ENCODE measurements at places on chromosomes 2 and 18.

DNA sequence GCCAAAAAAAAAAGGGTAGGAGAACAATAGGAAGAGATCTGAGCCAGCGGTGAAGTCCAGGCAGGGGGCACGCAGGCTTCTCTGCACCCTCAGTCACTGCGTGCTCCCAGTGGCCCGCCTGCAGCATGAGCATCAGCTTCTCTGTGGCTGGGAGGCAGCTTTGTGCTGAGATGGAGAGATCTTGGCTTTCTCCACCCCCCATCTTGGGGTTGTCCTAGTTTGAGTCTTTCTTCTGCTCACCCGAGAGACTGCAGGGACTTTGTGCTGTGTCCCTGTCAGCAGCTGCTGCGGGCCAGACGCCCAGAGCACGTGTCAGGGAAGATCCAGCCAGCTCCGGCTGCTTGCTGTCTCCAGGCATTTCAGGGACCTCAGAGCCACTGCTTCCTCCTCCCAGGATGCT, 20.3 kb downstream of the TRAPPC12 start:
- no peak for DNase-seq

- DNase-seq, result no peak
Observed at GRCh38 chr2:235981631-235982030, 186.6 kb downstream of the GBX2 start.

- no peak for DNase-seq
Observed at GRCh38 chr2:45750001-45750400, 98.5 kb downstream of the PRKCE start.

GRCh38 chr18:37261246-37261840, 304.3 kb downstream of the CELF4 start:
- no peak for DNase-seq

GRCh38 chr18:29496152-29496680, 1319.3 kb upstream of the CDH2 start:
- DNase-seq, result no peak

GRCh38 chr2:211114826-211115455, 558.5 kb downstream of the CPS1 start:
- no peak for DNase-seq

- DNase-seq, result peak; percentile 27
Observed at GRCh38 chr2:7430869-7431641, 513.8 kb downstream of the RNF144A start.

- no peak for DNase-seq
Observed at GRCh38 chr2:9679218-9679617, 48.4 kb upstream of the YWHAQ start.

- DNase-seq, result no peak
Observed at GRCh38 chr2:37394796-37395555, 50.5 kb downstream of the QPCT start.

DNA sequence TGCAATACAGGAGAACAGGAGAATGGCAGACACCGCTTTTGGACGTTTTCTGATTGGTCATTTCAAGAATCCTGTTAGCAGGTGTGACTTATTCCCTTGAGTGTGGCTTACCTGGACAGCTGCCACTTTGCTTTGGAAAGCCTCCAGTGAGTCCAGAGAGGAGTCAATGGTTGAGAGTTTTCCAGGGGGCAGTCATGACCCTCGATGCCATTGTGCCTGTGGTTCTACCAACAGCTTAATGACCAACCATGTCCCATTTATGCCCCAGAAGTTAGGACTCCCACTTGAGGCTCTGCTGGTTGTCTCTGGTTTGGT, 12.4 kb downstream of the IGFBP2 start:
- DNase-seq, result no peak

DNA sequence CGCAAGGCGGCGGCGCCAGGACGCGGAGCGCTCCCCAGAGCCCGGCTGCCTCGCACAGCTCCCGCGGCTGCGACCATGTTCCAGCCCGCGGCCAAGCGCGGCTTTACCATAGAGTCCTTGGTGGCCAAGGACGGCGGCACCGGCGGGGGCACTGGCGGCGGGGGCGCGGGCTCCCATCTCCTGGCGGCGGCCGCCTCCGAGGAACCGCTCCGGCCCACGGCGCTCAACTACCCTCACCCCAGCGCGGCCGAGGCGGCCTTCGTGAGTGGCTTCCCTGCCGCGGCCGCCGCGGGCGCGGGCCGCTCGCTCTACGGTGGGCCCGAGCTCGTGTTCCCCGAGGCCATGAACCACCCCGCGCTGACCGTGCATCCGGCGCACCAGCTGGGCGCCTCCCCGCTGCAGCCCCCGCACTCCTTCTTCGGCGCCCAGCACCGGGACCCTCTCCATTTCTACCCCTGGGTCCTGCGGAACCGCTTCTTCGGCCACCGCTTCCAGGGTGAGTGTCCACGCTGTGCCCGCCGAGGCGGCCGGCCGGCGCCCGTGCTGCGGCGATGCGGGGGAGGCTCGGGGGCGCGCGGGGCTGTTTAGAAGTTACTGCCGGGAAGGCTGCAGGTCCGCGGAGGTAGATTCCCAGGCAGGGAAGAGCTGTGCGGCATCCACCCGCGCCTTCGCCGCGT, 696 bp downstream of the EMX1 start:
- no peak for DNase-seq

GRCh38 chr2:102028470-102028869, 36.7 kb downstream of the IL1R2 start:
- no peak for DNase-seq

DNA sequence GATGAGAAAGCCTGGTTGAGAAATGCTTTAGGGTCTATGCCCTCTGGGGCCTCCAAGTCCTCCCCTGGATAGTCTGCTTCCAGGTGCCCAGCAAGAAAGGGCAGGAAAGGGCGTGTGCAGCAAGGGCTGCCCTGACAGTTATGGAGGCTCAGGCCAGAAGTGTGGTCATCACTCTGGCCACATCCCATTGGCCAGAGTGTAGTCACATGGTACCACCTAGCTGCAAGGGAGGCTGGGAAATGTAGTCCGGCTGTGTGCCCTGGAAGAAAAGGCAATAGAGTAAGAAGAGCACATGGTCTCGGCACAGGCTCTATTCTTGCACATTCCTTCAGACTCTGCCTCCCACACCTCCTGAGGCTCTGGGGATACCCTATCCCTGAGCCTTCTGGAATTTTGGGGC, 35.7 kb downstream of the ODC1 start:
- no peak for DNase-seq

- DNase-seq, result no peak
Observed at GRCh38 chr18:73579698-73580097, 567.9 kb downstream of the FBXO15 start.

- peak; percentile 87 for DNase-seq
Observed at GRCh38 chr2:203706403-203706802, at the start of gene CD28. Gene CD28, plus strand, starts transcription at chr2:203706639. Its CDS starts 58 bp downstream, at chr2:203706697.

DNA sequence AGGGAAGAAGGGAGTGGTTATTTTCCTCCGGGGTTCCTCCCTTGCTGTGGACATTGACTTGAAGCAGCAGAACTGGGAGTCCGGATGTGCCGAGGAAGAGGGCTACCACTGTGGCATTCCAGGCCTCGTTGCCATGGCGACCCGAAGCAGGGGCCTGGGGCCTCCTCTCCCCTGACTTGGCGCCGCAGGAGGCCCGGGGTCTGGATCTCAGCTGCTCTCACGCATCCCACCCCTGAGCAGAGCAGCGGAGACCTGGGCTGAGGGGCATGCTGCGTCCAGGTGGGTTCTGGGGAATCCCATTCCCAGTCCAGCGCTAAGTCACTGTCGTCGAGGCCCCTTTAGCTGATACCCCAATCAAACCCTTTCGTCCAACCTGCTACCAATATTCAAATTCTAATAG, 100.2 kb downstream of the BCL11A start:
- no peak for DNase-seq

GRCh38 chr2:136093583-136093982, 24.4 kb downstream of the CXCR4 start:
- DNase-seq, result no peak

DNA sequence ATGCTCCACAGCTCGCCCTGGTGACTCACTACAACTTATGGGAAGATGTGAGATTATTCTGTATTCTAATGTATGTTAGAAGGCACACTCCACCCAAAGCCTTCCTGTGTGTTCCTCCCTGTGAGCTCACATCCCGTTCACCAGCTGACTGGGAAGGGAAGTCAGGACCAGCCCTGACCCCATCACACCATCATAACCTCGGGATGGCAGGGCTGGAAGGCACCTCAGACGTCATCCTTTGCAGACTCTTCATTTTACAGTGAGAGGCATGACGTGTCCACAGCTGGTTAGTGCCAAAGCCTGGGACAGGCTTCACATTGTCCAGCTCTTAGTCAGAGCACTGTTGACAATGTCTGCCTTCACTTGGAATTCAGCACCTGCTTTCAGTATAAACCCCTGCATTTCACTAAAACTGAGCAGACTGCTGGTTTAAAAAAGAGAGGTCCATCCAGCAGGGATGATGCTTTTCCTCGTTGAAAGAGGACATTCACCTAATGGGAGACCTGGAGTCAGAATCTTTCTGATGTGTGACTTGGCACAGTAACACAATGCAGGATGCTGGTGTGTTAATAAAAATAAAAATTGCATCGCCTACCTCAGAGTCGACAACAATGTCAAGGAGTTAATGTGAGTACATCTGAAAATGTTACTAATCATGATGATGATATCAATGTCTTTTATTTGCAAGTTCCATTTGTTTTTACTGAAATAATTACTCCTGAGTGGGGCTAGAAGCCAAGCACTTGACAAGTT, 418.0 kb upstream of the TNP1 start:
- DNase-seq, result no peak

GRCh38 chr2:143217512-143218115, 88.4 kb downstream of the ARHGAP15 start:
- DNase-seq, result no peak

- peak; percentile 3 for DNase-seq
Observed at GRCh38 chr2:86622519-86623042, 1.1 kb downstream of the RNF103 start.

GRCh38 chr2:124241-124880, 78.1 kb upstream of the FAM110C start:
- DNase-seq, result no peak

DNA sequence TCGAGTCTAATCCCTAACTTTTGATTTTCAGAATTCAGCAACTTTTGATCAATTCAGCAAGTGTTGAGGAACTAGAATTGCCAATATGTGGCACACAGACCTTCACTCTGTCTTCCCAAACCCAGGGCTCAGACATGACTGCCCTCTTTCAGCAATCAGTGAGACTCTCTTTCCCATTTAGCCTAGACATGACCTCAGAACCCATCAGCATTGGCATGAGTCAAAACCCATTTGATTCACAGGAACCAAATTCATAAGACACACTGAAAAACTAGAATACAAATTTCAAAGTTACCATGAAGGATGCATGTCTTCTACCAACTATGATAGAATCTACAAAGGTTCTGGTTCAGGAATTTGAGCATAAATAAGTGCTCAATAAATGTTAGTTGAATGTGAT, 113.6 kb upstream of the MAP3K20 start:
- no peak for DNase-seq

- DNase-seq, result no peak
Observed at GRCh38 chr2:160315337-160315736, 115.3 kb upstream of the ITGB6 start.

- no peak for DNase-seq
Observed at GRCh38 chr2:14927021-14927564, 294.6 kb downstream of the LRATD1 start.

DNA sequence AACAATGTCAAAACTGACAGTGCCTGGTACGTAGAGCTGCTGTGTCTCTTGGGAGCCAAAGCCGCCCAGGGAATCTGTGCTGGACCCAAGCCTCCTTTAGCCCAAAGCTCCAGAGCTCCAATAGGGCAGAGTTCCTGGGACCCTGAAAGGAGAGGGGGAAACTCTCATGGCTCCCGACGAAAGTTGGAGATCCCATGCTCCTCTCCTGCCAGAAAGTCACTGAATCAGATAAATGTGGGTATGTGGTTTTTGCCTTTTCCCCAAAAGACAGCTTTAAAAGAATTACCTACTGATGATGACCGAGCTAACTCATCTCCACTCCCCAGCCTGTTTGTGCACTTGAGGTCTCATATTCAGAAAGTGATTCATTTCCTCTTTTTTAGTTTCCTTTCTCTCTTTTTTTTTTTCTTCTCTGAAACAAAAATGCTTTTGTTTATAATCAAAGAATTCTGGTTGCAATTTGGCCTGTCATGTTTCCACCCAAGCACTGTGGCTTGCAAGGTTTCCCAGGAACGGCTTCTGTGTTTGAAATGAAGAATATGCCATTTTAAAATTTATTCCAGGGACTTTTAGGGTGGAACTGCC, 14.1 kb upstream of the PMAIP1 start:
- peak; percentile 48 for DNase-seq

GRCh38 chr2:20781656-20782265, 41.1 kb downstream of the LDAH start:
- DNase-seq, result peak; percentile 43

- no peak for DNase-seq
Observed at GRCh38 chr2:235860871-235861270, 307.3 kb downstream of the GBX2 start.

- DNase-seq, result no peak
Observed at GRCh38 chr18:366466-367061, 98.7 kb upstream of the THOC1 start.

DNA sequence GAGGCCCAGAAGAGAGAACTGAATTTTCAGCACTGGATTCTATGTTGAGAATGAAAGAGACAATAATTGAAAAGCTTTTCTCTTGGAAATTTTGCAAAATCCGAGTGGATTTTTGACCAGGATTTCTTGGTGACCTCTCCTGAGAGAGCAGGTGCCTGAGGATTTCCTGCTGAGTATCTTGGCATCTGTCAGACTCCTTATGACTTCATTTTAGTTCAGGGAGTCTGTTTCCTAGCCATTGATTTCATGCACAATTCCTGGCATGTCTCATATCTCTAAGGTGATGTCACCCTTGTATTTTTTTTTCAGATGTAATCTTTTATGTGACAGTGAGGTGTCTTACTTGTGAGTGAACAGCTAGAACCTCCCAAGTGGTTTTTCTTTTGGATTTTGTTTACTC, 195.9 kb downstream of the NEDD4L start:
- no peak for DNase-seq

DNA sequence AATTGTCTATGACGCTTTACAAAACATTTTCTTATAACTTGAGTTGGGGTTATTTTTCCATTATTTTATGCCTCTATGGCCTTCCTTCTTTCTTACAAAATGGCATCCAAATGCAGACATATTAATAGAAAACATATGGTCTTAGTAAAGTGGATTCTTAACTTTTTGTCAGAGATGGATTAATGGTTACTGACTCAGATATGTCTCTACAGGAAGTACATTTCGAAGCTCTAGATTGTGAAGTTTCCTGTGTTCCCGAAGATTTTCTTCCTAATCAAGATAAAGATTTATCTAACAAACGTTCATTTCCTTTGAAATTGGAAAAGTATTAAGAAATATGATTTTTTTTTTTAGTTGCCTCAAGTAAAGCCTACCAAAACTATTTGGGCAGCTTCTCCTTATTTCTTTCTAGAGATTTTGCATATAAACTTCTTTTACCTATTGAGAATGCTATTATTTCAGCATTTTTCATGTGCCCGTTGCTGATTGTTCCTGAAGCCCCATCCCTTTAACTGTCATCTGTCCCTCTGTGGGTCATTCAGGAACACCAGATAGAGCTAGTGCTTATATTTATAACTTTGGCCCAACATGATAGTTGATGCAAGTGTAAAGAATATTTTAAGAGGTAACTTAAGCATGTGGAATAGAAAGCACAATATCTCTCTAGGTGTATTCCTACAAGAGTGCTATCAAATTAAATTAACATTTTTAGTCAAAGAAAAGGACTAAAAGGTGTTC, 498.0 kb downstream of the CCDC85A start:
- DNase-seq, result no peak
